ENCODE measurements at places on chromosomes 2 and 18.

GRCh38 chr18:33605250-33605649 is 27.2 kb downstream of the ASXL3 start:
- DNase-seq = no peak

GRCh38 chr2:136029149-136029548 is 43.7 kb upstream of the DARS1 start:
- DNase-seq = no peak

DNA sequence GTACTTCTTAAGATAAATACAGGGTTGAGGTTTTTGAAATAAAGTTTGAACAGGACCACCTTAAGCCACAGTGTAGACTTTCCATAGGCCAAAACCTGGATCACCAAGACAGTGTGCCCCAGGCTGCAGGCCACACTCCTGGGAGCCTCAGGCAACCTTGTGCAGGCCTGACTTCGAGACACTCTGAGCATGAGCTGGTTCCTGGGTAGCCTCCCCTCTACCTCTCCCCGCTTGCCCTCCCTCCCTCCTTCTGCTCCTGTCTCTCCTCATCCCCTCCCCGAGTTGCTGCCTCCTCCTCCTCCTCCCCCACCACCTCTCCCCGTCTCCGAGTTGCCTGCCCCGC is 10.6 kb upstream of the PROC start:
- DNase-seq = no peak

GRCh38 chr2:151357359-151357758 is at the start of gene TNFAIP6:
TSS of gene TNFAIP6 (plus strand) at chr2:151357592. CDS start at chr2:151357667, 75 bp downstream.
- no peak for DNase-seq

DNA sequence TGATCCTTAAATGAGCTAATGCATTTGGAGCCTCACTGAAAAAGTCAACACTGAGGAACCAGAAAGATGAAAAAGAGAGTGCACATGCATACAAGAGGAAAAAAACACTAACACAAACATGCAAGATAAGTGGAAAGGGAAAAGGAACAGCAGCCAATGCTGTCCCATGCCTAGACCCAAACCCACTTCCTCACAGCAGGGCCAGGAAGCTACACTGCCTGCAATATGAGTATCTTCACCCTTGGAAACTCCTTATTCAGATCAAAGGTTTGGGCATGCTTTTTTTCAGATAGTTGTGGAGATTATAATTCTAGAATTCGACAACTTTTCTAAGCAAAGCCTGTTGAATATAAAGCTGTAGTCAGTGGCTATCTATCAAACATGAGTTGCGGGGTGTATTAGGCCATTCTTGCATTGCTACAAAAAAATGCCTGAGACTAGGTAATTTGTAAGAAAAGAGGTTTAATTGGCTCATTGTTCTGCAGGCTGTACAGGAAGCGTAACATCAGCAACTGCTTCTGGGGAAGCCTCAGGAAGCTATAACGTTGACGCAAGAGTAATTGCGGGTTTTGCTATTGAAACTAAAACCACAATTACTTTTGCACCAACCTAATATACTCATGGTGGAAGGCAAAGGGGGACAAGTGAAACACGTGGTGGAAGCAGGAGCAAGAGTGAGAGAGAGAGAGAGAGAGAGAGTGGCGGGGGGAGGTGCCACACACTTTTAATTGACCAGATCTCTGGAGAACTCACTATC is 138.2 kb downstream of the MBD2 start:
- no peak for DNase-seq

DNA sequence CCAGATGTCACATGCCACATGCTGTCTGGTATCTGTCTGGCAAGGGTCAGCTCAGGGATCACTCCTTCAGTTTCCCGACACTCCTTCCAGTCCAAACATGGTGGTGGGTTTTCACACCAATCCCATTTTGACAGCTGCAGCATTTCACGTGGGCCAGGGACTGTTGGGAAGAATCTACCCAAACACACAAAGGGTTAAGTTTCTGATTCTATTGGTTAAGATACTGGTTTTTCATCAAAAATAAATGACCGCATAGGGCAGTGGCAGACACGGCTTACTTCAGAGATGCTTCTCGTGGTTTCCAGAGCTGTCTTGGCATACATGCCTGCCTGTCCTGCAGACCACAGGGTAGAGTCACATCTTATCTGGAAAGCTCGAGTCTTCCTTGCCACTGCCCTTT is 79.7 kb downstream of the PSMG2 start:
- DNase-seq = no peak
